ENCODE measurements at places on chromosomes 3 and 15.

DNA sequence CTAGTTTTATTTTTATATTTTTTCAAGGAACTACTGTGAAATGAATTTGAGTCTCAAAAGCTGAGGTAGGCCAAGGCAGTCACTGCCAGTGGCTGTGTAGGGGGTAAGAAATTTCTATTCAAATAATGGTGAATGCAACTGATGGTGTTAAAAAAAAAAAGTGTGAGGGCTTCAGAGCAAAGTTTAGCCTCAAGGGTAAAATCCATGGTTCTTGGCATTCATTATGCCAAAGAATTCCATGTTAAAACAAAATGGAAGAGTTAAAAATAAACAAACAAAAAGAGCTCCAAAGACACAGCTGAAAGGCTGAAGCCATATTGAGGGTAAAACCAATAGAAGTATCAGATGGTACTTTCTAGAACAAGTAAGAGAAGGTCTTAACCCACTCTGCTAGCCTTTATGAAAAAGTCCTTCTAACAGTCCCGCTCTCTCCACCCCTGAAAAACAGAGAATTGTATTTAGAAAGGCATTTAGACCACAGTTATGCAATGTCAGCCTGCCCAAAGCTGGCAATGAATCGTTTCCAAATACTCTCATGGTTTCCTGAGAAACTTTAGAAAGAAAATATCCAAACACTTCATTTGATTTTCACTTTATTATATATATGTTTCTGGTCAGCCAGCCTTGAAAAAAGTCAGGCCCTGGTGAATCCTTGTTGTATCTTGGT, 158.4 kb upstream of the GMNC start:
- DNase-seq: no peak

DNA sequence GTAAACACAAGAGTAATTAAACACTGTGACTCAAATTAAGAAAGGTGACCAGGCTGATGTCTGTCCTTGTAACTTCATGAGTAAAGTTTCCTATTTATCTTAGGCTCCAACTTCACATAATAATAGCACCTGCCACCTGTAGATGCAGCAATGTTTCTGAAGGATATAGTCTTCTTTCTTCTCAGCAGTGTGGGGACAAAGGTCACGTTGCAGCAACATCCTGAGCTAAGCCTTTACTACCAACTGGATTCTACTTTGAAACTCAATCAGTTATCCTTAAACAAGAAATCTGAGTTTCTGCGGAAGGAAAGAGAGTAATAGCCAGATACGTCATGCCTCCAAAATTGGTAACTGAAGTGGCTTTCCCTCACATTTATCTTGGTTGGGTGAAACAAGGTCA, 253.1 kb downstream of the RBMS3 start:
- DNase-seq: no peak

- no peak for DNase-seq
Observed at GRCh38 chr3:57142411-57142723, 22.8 kb downstream of the IL17RD start.

GRCh38 chr3:156298014-156298413, 177.6 kb downstream of the KCNAB1 start:
- DNase-seq: no peak

- no peak for DNase-seq
Observed at GRCh38 chr3:30655187-30655812, 48.9 kb downstream of the TGFBR2 start.

Measured in NCI-H510A (cell line).